ENCODE measurements at places on chromosomes 11 and 22.

DNA sequence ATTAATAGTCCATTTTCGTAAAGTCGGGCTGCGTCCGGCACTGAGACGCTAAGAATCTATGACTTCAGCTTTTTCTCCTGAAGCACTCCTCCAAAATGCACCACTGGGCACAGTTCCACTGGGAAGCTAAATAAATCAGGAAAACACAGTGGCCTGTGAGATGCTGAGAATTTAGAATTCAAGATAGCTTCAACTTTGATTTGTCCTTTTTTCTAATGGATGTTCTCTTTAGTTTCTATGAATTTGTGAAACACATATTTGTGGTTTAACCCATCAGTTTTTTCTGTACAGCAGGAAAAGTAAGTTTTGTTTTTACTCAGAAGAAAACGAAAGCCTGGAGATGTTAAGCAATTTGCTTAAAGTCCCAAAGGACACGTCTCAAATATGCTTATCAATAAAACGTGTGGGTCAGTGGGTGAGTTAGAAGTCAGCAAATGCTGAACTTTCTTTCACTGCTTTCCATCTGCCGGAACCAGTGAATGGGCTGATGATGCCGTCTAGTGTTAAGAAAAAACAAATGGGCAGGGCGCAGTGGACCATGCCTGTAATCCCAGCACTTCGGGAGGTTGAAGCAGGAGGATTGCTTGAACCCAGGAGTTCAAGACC lies 40.7 kb upstream of the CLMP start:
- DNase-seq: no peak

- no peak for DNase-seq
Observed at GRCh38 chr11:128361451-128362020, 225.8 kb downstream of the ETS1 start.

- DNase-seq: no peak
Observed at GRCh38 chr11:33722590-33723234, 13.5 kb downstream of the CD59 start.

- DNase-seq: peak; percentile 18
Observed at GRCh38 chr11:11856638-11857037, 14.9 kb downstream of the USP47 start.

DNA sequence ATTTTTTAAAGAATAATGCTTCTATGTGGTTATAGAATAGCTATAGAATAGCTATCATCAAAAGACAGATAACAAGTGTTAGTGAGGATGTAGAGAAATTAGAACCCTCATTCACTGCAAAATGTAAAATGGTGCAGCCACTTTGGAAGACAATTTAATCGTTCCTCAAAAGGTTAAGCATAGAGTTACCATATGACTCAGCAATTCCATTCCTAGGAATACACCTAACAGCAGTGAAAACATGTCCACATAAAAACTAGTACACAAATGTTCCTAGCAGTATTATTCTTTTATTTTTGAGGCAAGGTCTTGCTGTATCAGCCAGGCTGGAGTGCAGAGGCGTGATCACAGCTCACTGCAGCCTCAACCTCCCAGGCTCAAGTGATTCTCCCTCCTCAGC lies 34.0 kb downstream of the RTL6 start:
- DNase-seq: no peak

GRCh38 chr11:86931548-86932258 lies 23.5 kb downstream of the FZD4 start:
- no peak for DNase-seq

DNA sequence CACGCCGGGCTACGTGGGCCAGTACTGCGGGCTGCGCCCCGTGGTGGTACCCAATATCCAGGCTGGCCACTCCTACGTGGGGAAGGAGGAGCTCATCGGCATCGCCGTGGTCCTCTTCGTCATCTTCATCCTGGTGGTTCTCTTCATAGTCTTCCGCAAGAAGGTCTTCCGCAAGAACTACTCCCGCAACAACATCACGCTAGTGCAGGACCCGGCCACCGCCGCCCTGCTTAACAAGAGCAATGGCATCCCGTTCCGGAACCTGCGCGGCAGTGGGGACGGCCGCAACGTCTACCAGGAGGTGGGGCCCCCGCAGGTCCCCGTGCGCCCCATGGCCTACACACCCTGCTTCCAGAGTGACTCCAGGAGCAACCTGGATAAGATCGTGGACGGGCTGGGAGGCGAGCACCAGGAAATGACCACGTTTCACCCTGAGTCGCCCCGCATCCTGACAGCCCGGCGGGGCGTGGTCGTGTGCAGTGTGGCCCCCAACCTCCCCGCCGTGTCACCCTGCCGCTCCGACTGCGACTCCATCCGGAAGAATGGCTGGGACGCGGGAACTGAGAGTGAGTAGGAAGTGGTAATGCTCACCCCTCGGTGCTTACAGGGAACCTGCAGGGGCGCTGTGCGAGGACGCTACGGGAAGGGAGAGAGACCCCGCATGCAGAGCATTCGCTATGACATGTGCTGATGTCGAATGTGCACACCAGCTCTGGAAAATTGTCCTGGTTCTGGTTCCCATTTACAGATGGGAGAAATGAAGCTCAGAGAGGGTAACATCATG lies 86.4 kb upstream of the MTNR1B start:
- DNase-seq: no peak

DNA sequence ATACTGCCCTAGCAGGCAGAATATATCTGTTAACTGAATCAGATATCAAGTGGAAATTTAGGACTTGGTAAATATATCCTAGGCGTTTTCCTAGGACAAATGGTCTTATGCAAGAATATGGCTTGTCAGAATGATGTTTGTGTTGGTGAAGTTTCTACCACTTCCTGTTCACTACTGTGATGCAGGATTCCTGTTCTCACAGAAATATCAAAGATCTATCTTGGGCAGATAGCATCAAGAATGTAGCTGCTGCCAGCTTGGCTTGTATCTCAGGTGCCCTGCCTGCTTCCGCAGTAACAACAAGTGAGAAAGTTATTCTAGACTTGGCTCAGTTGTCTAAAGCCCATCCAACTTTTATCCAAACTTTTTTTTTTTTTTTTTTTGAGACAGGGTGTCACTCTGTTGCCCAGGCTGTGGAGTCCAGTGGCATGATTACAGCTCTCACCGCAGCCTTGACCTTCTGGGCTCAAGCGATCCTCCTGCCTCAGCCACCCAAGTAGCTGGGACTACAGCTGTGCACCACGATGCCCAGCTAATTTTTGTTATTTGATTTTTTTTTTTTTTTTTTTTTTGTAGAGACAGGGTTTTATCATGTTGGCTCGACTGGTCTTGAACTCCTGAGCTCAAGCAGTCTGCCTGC lies 61.3 kb downstream of the PPME1 start:
- DNase-seq: no peak

All from effector memory CD8-positive, alpha-beta T cell (primary cell).